ENCODE measurements at places on chromosomes 4 and X.

DNA sequence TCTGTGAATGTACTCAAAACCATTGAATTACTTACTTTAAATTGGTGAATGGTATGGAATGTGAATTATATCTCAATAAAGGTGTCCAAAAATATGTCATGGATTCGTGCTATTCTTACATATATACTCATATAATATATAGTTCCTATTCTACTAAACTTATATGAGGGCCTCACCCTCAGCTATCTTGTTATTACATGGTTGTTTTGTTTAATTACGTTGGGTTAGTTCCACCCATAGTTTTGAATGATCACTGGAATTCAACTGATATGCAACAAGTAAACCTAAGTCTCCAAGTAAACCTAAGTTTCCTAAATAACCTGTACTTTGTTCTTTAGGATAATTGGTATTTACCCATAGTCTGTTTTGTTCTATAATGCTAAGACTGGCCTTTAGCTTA, 30.6 kb upstream of the CD99L2 start:
- DNase-seq: no peak

DNA sequence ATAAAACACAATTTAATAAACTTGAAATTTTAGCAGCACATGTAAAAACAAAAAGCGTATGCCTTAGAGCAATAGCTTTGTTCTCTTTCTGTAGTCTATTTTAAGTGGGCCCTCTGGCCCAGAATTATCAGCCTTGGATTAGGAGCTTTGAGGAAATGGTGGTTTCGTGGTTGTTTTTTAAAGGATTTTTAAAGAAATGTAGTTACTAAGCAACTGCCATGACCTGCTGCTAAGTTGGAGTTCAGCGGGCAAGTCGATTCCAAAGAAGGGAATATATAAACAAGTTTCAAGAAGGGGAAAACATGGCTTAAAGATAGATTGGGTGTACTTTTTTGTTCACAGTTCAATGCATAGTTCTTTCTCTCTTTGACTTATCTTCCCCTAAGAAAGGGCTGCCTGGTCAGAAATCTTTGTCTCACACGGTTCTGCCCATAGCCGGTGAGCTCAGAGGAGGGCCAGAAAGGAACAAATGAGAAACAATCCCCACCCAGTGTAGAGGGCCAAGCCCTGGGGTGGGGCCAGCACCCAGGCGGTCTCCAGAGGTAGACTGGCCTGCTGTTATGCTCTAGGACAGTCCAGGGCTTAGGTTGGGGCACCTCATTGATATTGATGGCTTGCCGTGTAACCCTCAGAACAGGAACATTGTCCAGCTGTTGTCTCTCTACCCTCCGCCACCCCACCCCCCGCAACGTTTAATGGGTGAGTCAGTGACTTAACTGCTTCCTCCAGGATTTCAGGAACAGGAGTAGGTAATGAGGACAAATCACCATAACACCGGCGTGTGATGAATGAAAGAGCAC, 32.5 kb downstream of the DLG3 start:
- DNase-seq: no peak

DNA sequence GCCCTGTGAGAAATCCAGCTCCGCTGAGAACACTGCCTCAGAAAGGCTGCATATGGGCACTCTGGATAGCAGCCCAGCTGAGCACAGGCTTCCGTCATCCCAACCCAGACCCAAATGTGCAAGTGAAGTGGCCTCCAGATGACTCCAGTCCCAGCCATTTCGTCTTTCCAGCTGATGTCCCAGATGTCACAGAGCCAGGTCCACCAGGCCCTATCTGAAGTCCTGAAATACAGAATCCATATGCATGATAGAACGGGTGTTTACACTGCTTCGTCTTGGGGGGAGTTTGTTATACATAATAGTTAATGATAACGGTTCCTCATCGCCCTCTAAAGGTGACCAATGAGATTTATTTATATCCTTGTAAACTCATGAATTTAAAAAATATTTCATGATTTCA, 72.6 kb upstream of the TRIM2 start:
- DNase-seq: no peak

DNA sequence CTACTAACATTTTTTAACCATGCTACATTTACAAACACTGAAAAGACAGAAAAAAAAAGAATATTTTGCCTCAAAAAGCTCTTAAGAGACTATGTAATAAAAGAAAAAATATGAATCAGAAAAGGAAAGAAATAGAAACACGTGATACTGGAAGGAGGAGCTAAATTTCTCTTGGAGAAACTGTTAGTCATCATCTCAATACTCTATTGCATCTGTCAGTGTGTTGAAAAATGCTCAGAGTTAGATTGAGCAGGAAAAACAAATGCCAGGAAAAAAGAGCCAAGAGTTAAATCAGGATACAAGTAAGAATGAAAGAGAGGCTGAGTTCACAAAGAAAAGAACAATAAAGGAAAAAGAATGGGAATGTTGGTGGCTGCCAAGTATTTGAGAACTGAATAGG, 2.6 kb downstream of the RAB28 start:
- no peak for DNase-seq

- DNase-seq: no peak
Measured at GRCh38 chr4:32525420-32525819, 1805.3 kb downstream of the PCDH7 start.

DNA sequence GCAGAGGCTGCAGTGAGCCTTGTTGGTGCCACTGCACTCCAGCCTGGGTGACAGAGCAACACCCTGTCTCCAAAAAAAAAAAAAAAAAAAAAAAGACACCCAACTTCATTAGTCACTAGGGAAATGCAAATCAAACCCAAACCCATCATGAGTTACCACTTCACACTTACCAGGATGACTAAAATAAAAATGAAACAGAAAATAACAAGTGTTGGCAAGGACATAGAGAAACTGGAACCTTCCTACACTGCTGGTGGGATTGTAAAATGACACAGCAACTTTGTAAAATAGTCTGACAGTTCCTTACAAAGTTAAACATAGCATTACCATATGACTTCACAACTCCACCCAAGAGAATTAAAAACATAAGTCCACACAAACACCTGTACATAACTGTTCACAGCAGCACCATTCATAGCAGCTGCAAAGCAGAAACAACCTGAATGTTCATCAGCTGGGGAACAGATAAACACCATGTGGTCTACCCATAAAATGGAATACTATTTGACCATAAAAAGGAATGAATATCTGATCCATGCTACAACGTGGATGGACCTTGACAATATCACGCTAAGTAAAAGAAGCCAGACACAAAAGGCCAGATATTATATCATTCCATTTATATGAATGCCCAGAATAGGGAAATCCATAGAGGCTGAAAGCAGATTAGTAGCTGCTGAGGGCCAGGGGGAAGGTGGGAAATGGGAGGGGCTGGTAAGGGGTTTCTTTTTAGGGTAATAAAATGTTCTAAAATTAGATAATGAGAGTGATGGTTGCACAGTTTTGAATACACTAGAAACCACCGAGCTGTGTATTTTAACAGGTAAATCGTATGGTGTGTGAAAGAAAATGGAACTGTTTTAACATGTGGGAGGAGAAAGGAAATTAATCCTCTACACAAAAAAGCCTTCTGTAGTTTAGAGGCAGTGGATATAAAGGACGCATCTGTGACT, 18.3 kb downstream of the CD99L2 start:
- no peak for DNase-seq

DNA sequence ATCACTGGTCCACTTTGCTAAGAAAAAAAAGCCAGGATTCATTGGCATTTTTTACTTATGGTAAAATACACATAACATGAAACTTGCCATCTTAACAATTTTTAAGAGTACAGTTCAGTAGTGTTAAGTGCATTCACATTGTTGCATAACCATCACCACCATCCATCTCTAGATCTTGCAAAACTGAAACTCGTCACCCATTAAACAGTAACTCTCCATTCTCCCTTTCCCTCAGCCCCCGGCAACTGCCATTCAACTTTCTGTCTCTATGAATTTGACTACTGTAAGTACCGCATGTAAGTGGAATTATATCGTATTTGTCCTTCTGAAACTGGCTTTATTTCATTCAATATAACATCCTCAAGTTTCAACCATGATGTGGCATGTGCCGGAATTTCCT, 56.3 kb upstream of the LNX1 start:
- no peak for DNase-seq

- DNase-seq: no peak
Measured at GRCh38 chr4:101020956-101021355, 326.4 kb downstream of the PPP3CA start.

GRCh38 chr4:98540803-98541202, 117.6 kb downstream of the TSPAN5 start:
- DNase-seq: no peak

Measured in activated CD4-positive, alpha-beta T cell treated with anti-CD3 and anti-CD28 coated beads for 48 hours (primary cell).